ENCODE measurements at places on chromosomes 12 and 14. TPM values are rescaled to one million over a fixed set of nuclear protein-coding genes. Genes with fewer than 3 reads are reported as not detected.

- no peak for DNase-seq
These were observed 9.3 kb upstream of the PPP4R4 start for GRCh38 chr14:94164685-94165431.

Gene BDKRB1
- 0.31 TPM for total RNA-seq

DNA sequence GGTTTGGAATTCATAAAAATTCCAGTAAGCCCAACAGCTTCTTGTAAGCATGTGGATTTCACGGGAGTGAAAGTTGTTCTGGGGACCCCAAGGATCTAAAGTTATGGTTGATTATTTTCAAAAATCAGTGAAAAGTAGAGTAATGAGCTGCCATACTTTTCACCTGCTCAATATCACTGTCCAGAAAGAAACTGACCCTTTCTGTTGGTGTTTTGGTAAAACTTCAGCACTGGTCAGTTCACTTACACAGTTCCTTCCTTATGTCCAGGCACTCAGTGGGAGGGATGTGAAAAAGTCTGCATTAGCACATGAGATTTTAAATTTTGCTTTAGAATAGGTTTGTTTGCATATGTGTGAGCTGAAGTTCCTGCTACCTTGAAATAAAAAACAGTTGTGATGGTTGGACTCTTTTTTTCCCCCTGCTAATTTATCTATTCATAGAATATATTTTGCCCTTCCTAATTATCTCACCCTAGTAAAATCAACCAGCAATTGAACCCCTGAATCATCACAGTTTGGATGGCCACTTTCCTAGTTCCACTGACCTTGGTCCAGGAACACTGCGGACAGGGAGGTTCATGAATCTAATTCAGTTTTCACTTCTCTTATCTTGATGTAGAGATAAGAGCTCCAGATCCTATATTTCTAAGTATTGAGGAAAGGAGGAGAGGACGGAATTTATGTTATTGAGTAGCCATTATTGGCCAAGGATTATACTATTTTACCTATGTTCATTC lies 25.8 kb downstream of the CFL2 start:
- no peak for DNase-seq

DNA sequence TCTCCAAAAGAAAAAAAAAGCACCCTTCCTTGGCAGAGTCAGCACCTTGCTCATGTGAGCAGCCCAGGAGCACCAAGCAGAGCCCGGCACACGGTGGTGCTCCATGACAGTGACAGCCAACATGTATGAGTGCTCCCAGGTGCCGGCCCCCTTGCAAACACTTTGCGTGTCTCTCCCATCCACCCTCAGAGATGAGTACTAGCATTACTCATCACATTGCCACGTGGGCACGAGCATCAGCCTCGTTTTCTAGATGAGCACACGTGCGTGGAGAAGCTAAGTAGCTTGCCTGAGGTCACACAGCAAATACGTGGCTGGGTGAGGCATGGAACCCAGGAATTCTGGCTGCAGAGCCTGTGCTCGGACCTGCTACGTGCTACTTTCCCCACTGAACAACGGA lies 177.9 kb upstream of the PRMT8 start:
- no peak for DNase-seq

DNA sequence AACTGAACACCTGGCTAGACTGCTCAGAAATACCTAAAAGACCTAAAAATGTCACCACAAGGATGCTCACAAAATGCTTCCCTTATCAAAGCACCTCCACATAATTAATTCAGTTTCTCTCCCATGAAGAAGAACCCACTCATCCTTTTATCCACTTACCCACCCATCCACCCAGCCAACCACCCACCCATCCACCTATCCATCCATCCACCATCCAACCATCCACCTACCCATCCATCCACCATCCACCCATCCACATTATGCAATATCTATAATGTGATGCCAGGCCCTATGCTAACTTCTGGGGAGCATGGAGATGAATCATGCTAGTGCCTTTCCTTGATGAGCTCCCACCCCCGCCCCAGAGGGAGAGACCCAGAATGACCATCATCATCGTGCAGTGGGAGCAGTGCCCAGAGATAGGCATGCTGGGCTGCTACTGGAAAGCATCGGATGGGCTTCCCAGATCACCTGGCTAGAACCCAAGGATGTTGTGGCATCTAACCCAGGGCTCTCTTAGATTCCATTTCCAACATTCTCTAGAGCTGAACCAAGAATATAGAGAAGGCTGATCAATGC lies 166.6 kb downstream of the TTC7B start:
- no peak for DNase-seq

Gene LYZ
- 19.4 TPM for total RNA-seq

GRCh38 chr14:32977913-32978312 lies 39.2 kb downstream of the NPAS3 start:
- no peak for DNase-seq

GRCh38 chr14:102891111-102891510 lies 31.4 kb upstream of the AMN start:
- no peak for DNase-seq

- DNase-seq, result no peak
These were observed 28.6 kb upstream of the DICER1 start for GRCh38 chr14:95185767-95186392.

DNA sequence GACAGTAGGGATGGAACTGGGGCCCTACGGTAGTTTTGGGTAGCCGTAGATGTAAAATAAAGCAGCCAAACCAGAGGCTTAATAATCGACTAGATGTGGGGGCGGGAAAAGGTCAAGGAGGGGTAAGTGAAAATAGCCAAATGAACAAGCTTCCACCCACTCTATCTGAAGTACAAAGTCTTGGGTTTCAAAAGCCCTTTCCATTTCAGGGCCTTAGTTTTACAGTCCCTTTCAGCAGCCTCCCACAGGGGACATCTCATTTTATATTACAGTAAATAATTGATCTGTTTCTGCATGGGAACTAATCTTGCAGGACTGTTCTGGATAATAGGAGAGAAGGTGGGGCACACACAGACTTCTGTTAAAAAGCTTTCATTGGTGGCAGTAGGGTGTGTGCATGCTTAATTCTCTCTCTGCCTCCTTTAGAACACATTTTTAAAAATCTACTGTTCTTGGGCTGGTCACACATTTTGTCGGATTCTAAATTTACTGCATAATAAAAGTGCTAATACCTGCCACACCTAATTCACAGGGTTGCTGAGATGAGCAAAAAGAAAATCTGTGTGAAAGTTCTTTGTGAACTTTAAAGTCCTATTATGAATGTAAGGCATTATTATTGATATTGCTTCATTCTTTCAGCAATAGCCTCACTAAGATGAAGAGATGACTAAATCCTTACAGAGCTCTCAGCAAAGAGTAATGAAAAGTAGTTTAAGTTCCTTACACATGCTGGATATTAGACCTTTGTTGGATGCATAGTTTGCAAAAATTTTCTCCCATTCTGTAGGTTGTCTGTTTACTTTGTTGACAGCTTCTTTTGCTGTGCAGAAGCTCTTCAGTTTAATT lies 104.6 kb downstream of the ITPR2 start:
- DNase-seq, result no peak

DNA sequence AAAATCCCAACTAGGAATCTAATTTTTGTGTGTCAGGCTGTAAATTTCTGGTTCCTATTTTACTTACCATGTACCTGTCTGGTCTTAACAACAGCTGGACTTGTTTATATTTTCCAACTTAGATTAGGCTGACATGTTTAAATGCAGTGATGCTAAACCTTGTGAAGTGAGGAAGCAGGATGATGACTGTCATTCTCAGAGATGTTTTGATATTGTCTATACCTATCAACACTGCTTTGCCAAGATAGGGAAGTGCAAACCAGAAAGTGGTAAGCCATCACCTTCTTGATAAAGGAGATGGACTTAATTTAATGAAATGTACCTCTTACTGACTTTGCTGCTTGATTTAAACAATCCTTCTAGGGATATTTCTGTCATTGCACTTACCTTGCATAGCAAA lies 2.1 kb downstream of the BICD1 start:
- DNase-seq, result no peak

DNA sequence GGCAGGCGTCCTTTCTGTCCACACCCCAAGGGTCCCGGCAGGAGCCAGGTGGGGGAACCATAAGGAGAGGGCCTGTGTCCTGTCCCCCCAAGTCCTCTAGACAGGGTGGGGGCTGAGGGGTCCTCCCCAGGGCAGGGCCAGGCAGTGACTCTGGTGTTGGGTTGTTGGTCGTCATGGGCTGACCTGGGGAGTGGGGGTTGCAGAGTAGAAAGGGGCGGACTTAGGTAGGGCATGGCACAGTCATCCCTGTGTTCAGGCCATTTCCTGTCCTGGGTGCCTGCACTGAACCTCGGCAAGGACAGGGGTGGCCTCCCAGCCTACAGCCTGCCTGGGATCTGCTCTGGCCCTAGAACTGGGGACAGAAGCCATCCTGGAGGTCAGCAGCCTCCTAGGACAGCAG lies 356.2 kb downstream of the TMEM121 start:
- no peak for DNase-seq

GRCh38 chr14:55731881-55732498 lies 152.0 kb downstream of the KTN1 start:
- DNase-seq, result no peak

Gene SLC10A1
- total RNA-seq, result 68.1 TPM

DNA sequence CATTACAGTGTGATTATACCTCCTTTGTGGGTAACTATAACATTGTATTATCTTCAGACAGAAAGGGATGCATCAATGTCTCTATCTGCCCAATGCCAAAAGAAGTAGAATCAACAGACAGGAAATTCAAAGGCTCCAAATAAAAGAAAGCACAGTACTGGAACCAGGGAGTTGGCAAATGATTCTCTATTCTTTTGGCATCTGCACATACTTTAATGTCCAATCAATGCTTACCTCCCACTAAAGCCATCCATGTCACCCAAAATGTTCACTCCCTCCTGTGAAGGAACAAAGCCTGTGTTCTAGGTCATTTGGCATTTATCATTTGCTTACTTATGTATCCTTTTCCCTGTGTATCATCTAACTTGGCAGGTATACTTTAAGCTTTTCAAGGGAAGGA lies 36.7 kb downstream of the KIF21A start:
- DNase-seq, result no peak

- DNase-seq, result no peak
These were observed 121.1 kb downstream of the CAND1 start for GRCh38 chr12:67390273-67390672.
